ENCODE measurements at places on chromosomes 2 and 18.

DNA sequence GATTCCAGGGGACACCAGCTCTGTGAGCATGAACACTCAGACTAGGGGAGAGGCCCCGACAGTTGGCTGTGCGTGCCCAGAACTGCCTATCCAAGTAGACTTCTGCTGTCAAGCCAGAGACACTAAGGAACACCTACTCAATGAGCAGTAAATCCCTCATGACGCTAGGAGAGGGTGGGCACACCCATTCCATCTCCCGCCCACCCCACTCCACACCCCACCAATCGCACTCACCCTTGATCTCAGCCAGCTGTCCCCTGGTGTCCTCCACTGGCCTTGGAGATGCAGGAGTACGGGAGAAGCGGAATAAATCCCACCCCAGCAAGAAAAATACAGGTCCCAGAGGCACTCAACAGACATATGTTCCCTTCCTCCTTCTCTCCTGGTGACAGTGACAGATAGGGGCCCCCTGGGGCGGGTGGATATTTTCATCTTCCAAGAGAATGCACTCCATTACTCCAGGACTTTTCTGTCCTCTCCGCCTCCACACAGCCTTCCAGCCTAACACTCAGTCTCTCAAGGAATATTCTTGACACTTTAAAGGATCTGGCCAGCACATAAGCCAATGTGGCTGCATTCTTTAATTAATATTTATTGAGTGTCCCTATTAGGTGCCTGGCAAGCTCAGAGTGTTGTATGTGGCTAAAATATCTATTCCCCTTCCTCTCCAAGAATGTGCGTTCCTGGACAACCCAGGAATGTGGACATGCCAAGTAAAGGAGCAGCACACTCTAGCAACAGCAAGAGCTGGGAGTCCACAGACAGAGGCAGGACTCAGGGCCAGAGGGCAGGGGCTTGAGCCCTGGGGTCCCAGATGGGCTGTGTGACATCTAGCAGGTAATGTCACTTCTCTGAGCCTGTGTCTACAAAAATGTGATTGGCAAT lies 13.1 kb upstream of the SMAD7 start:
- DNase-seq, result no peak

DNA sequence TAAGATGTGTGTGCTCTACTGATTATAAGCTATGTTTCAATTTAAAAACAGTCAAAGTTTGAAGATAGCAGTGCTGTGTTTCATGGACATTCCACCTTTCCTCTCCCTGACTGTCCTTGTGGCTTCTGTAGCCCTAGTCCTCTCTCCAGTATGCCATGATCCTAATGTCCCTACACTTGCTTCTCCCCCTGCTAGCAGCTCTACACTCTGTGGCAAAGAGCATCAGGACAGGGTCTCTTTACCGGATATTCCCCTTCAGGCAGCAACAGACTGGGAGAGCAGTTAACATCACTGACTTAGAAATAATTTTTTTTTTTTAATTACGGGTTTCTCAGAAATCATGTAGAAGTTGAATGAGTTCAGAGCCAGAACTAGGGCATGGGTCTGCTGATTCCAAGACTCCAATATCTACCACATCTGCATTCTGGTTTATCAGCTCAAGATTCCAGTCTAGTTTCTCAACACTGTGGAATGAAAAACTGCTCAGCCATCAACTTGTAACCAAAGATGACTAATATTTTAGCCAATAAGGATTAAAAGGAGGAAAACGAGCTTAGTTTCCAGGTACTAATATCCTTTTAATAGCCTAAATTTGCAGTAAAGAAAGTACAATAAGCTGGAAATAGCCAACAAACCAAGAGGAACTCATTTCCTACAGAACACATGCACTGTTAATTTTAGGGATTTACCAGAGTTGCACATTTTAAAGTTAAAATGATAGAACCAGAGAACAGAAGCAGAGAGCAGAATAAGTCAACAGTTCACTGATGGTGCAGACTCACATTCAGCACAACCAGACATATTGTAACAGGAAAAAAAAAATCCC lies 45.2 kb downstream of the TMEM131 start:
- DNase-seq, result no peak

- no peak for DNase-seq
These were observed 11.7 kb upstream of the KIF1A start for GRCh38 chr2:240831594-240832204.

DNA sequence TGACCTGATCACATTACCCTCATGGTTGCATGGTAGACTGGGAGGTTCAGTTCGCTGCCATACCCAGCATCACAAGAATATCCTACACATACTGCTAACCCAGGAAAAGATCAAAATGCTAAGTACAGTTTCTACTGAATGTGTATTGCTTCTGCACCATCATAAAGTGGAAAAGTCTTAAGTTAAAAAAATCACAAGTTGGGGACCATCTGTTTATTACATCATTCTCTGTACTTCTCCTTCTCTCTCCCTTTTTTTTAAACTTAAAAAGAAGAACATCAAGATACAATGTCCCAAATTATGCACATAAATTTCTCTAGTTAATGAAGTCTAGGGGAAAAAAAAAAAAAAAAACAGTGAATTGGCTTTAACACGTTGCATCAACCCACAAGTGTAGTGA lies 43.3 kb downstream of the NBAS start:
- no peak for DNase-seq

GRCh38 chr2:59282374-59283057 lies 1041.4 kb upstream of the FANCL start:
- no peak for DNase-seq

- no peak for DNase-seq
These were observed 582 bp downstream of the RIOK3 start for GRCh38 chr18:23453680-23454058.

DNA sequence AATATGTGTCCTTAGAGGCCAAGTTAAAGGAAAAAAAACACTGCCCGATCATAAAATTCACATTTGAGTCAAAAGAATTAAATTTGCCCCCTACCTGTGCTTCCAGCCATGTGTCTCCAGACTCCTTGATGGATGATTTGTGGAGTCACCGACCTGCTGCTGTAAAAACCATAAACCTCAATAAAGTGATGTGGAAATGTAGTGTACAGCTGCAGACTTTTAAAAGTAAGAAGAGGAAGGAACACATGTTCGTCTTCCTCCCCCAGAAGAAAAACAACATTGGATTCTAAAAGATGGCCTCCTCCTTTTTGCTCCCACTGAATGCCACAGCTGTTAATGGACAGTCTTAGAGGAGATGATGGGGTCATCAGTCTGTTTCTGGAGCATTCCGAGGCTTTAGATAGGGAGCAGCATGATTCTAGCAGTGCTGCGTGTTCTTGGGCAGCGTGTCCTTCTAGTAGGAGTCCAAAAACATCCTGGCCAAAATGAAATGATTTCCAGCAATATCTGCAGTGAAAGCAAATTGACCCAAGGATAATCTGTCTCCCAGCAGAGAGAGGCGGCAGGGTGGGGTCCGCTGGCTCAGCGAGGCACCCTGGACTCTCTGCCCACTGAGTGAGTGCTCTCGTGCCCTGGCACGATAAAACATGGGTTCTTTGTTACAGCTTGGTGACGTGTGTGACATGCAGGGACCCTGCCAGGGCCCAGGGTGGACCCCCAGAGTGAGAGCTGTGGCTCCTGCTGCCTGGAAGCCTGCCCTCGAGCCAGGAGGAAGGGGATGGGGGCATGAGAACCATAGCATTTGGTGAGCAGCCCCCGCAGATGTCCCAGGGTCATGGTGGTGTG lies 196.1 kb downstream of the FAM210A start:
- DNase-seq, result no peak

- no peak for DNase-seq
These were observed 2.6 kb downstream of the GTF3C2 start for GRCh38 chr2:27353762-27354596.

GRCh38 chr2:128324008-128324896 lies 5.6 kb upstream of the HS6ST1 start:
- DNase-seq, result no peak

- no peak for DNase-seq
These were observed 158.6 kb downstream of the TXNL1 start for GRCh38 chr18:56479841-56480240.

GRCh38 chr2:112605926-112606325 lies 21.5 kb downstream of the CHCHD5 start:
- DNase-seq, result no peak

DNA sequence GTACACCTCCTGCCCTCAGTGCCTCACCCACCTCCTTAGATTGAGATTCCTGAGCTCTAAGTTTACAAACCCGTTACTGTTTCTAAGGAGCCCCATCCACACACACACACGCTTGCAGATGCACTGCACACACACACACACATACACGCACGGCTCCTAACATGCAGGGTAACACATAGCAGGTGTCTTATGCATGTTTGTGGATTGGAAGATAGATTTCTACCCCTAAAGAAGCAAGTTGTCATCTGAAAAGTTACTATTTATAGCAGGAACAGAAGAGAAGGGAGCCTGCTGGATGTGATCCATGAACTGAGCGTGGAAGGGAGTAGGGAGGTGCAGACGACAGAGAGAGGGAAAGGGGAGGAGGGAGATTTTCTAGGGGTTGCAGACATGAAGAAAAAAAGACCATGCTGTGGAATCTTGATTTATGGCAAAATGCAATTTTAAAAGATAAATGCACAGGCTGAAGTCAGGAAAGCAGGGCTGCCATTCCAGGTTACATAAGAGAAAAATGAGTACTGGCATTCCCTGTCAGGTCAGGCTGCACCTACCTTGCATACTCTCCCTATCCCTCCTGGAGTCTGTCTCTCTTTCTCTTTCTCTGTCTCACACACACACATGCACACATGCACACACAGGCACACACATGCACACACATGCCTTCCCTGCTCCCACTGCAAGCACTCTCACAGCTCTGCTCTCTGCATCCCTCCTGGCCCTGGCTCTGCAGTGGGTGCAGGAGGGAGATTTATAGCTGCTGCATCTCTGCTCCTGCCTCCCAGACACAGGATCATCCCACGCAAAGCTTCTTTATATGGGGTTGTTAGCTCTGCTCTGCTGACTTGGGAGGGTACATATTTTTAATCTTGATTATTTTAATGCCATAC lies 192.6 kb upstream of the MYT1L start:
- no peak for DNase-seq

- no peak for DNase-seq
These were observed 403.6 kb upstream of the ACVR2A start for GRCh38 chr2:147441182-147441581.

GRCh38 chr2:47174733-47175361 lies 19.7 kb upstream of the STPG4 start:
- peak; percentile 10 for DNase-seq

DNA sequence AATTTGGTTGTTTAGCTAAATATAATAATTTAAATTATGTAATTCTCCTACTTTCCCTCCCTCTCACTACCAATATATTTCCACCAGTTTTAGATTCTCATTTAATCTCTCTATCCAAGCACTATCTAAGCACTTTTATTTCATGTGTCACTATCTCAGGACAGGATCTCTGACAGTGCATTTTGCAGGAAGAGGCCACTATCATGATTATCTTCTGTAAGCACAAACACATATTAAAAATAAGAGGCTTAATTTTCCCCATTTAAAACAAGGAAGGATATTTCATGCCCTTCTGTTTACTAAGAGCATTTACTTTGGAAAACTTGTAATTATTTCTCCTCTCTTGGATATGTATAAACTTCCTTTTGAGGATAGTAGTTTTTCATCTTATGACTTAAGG lies 726.2 kb upstream of the ZNF804A start:
- DNase-seq, result no peak

- no peak for DNase-seq
These were observed 16.4 kb upstream of the SERPINB13 start for GRCh38 chr18:63570721-63571120.

DNA sequence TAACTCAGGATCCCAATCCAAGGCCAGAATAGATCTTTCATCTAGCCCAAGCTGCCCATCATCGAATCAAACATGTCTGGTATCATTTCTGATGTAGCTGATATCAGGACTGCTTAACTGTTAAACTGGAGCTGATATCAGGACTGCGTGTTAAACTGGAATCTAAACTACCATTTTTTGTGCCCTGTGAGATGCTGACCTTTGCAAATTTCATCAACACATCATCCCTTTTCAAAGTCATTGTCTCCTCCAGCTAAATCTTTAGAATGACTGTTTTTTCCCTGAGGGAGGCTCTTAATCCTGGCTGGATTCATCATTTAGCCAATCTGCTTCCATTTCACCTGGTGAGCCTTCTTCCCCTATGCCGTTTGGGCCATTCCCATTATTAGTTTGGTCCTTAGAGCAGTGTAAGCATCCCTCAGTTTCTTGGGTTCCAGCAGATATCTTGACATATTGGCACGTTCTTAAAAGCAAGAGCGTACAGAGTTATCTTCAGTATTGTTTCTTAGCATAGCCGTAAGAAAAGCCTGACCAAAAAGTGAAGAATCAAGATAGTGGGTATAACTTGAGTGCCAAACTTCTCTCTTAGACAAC lies 12.3 kb downstream of the RPL31 start:
- no peak for DNase-seq

DNA sequence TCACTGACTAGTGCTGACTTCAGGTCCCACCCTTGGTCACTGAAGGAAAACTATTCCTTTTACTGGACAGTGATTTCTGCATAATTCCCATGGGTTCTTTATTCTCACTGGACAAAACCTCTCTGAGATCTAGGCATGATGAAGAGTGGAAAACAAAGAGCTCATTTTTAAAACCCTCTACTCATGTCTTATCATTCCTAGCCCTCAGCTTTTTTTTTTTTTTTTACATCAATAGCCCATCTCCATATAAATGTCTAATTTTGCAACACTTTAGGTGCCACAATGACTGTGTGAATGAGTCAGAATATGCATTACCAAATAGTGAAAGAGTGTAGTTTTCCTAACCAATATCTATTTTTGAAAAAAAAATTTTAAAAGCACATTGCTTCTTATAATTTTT lies 74.8 kb downstream of the TCF4 start:
- DNase-seq, result no peak

- DNase-seq, result no peak
These were observed 173.0 kb downstream of the NCK2 start for GRCh38 chr2:105917688-105918087.

- no peak for DNase-seq
These were observed 18.5 kb upstream of the IL36G start for GRCh38 chr2:112959109-112959812.

DNA sequence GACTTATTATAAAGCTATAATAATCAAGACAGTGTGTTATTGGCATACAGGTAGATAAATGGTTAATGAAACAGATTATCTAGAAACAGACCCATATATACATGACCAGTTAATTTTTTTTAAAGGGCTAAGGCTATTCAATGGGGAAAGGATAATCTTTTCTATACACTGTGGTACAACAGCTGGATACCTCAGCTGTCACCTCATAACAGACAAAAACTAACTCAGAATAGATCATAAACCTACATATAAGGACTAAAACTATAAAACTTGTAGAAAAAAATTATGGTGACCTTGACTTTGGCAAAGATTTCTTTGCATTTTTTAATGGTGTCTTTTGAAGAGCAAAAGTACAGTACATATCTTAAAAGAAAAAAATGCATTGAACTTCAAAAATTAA lies 30.2 kb downstream of the MAP3K2 start:
- no peak for DNase-seq

DNA sequence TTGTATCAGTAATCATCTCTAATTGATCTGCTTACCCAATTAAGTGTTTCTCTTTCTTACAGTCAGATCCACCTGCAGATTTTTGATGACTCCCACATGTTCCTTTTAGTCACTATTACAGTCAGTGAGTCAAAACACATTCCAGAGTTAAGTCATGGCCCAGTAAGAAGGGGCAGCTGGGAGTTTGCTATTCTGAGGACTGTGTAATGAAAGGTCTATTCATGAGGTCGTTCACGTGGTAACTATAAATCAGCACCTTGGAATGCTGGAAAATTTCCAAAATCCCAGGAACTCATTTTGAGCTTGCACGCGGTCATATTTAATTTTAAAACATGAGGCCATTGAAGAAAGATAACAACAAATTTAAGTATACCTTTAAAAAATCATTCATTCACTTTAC lies 252.5 kb downstream of the XIRP2 start:
- no peak for DNase-seq

- no peak for DNase-seq
These were observed 61.6 kb upstream of the NCOA1 start for GRCh38 chr2:24429197-24430074.
